ENCODE measurements at places on chromosomes 3 and 15. TPM values are rescaled to one million over a fixed set of nuclear protein-coding genes. Genes with fewer than 3 reads are reported as not detected.

- no peak for DNase-seq
Observed at GRCh38 chr3:33071181-33071580, 25.8 kb downstream of the GLB1 start.

GRCh38 chr3:49132437-49133225, at the start of gene LAMB2:
LAMB2 (minus strand) TSS chr3:49133050; CDS start chr3:49132867, 183 bp downstream.
- DNase-seq: no peak

- DNase-seq: no peak
Observed at GRCh38 chr3:36804295-36805055, 40.1 kb upstream of the DCLK3 start.

GRCh38 chr15:78614021-78614420, 6.8 kb downstream of the CHRNA3 start:
- DNase-seq: no peak

GRCh38 chr15:77470235-77470634, 49.5 kb downstream of the HMG20A start:
- no peak for DNase-seq

The VEPH1 gene
- polyA plus RNA-seq: not detected

The ILDR1 gene
- polyA plus RNA-seq: 1.6 TPM

The TMEM207 gene
- not detected for polyA plus RNA-seq

The GAP43 gene
- polyA plus RNA-seq: not detected

Data from naive B cell (primary cell).